ENCODE measurements at places on chromosomes 12 and 14.

DNA sequence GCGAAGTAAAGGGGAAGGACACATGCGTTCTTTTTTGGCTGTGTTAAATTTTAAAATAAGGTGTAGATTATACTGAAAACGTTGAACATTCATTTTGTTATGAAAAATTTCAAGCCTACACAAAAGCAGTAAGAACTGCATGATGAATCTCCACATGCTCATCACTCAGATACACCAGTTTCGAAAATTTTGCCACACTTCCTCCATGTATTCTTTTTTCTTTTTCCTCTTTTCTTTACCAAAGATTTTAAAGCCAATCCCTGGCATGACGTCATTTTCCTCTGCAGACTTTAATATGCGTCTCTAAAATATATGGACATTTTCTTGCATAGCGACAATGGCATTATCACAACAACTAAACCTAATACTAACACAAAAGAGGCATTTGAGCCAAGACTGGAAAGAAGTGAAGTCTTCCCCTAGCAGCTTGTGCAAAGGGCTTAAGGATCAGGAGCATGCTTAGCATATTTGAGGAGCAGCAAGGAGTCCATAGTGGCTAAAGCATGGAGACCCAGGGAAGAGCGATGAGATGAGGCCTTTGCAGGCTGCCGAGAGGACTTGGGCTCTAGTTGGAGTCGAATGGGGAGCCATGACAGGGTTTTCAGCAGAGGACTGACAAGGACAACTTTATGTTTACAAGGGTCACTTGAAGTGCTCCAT, 111.9 kb downstream of the ERC1 start:
- H3K4me1 ChIP-seq, result no peaks in the 10 kb centered on the region
- no peak overlapping the region for H3K27ac ChIP-seq
- no peak for DNase-seq
- H3K4me3 ChIP-seq, result no peak overlapping the region
- H3K27me3 ChIP-seq, result no peaks in the 10 kb centered on the region

- no peaks in the 10 kb centered on the region for H3K27me3 ChIP-seq
- H3K4me3 ChIP-seq, result peak overlapping the region; percentile 7
- H3K36me3 ChIP-seq, result no peaks in the 10 kb centered on the region
These were observed 12.5 kb upstream of the INF2 start for GRCh38 chr14:104676694-104677511.

DNA sequence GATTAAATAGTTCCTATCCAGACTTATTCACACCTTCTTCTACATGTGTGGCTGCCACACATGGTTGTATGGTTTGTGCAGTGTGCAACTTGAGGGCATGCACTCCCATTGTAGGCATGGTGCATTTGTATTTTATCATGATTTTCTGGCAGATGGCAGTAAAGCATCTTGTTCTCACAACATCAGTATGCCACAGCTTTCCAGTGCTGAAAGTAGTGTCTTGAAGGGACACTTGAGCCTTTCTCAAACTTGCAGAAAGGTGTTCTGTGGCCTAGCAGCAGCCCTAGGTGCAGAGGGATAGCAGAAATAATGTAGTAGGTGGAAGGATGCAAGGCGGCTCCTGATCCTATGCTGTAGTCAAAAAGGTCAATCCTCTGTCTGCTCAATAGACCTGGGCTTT, 72.9 kb downstream of the LMNTD1 start:
- H3K36me3 ChIP-seq, result no peaks in the 10 kb centered on the region
- no peak overlapping the region for H3K4me3 ChIP-seq
- no peak overlapping the region for H3K27ac ChIP-seq
- DNase-seq, result no peak
- H3K4me1 ChIP-seq, result no peaks in the 10 kb centered on the region

GRCh38 chr14:59918824-59919569, 947 bp upstream of the LRRC9 start:
- H3K27me3 ChIP-seq, result peaks cover 48% of the 10 kb centered on the region
- H3K36me3 ChIP-seq, result no peaks in the 10 kb centered on the region
- peak overlapping the region; percentile 45 for H3K4me3 ChIP-seq

DNA sequence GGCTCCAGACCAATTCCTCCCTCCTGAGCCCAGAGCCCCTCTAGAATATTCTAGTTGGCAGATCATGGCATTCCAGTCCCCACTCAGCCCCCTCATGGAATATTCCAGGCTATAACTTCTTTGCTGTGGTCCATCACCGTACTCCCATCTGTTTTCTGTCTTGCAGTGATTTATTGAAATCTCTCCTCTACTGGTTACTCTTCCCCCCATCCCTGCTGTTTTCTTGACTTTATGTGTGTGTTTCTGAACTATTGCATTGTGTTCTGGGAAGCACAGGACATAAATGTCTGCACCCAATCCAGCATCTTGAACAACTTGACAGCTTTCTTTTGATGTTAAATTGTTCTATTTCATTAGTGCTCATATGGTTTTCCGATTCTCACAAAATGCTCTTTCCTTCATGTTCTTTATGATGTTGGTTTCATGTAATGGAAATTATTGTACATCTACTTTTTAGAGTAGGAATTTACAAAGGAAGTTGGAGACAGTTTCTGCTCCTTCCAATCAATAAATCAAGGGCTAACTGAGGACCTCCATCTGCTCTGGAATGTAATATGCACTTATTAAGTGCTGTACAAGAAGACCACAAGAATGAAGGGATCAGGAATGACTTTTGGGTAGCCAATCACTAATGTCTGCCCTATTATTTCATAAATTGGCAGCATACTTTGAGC, 26.3 kb downstream of the PDE6H start:
- H3K27ac ChIP-seq, result no peak overlapping the region
- no peak overlapping the region for H3K4me3 ChIP-seq
- no peaks in the 10 kb centered on the region for H3K36me3 ChIP-seq
- H3K4me1 ChIP-seq, result peaks cover 15% of the 10 kb centered on the region

DNA sequence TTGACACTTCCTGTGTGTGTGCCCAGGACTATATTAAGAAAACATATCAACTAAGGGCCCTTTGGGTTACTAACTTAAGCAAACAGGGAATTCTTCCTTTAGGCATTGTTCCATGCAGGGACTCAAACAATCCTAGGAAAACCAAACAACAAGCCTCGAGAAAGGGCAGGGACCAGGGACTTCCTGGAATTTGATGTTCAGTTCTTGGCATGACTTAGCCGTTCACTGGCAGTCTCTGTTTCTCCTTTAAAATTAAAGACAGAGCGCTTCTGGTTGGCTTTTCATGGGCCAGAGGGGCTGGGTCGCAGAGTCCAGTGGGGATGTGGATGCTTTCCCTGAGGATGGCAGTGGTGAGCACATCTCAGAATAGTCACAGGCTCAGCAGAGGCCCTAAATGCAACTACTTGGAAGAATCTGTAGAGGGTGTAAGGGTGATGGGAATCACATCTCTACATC, 35.2 kb downstream of the RNFT2 start:
- no peak for DNase-seq
- H3K27ac ChIP-seq, result no peak overlapping the region
- H3K27me3 ChIP-seq, result no peaks in the 10 kb centered on the region
- peaks cover 5% of the 10 kb centered on the region for H3K4me1 ChIP-seq
- no peak overlapping the region for H3K4me3 ChIP-seq

DNA sequence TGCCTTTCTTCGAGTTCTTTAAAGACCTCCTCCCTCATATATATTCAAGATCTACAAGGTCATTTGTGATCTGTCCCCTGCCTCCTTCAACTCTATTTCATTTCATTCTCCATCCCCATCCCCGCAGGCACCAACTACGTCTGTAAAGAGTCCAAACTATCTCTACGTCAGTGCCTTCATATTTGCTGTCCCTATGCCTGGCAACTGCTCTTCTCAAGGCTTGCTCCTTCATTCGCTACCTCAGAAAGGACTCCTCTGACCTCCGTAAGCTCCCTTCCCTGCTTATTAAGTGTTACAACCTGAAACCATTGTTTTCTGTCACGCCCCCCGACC, 650 bp downstream of the LLPH start:
- H3K36me3 ChIP-seq, result no peaks in the 10 kb centered on the region
- peak overlapping the region; percentile 87 for H3K4me3 ChIP-seq
- peak overlapping the region; percentile 27 for H3K27ac ChIP-seq

DNA sequence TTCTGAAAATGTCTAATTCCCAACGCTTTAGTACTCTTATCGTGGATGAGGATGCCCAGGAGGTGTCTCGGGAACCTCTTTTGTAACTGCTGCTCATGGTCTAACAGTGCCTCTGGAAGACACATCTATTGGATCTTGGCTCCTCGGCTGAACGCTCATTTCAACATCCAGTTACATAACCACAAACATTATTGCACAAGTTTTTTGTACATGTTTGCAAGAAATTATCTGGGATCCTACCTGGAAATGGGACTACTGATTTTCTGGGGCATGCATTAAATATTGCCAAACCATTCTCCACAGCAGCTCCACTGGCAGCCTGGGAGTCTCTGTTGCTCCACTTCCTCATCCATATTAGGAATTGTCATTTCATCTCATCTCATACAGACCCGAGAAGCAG, 117.5 kb upstream of the EVL start:
- DNase-seq, result no peak
- H3K4me1 ChIP-seq, result peaks cover 5% of the 10 kb centered on the region
- H3K27me3 ChIP-seq, result peaks cover 13% of the 10 kb centered on the region
- no peak overlapping the region for H3K27ac ChIP-seq

DNA sequence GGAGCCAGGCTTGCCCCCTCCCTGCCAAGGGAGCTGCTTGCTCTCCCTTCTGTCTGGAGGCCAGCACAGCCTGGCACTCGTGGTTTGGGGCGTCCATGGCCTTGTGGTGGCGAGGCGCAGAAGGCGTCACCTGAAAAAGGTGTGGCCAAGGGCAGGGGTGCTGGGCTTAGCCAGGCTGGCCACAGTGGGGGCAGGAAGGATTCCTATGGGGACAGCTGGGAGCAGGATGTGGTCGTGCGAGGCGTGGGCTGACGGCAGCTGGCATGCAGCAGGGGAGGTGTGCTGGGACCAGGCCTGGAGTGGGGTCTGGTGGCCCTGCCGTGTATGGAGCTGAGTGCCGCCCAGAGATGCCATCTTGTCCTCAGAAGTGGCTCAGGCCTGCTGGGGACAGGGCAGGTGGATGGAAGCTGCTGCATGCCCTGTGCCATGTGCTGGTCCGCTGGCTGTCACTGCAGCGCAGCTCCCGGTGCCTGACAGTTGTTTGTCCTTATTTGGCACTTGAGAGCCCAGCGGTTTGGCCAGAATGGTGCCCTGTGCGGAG, 30.0 kb downstream of the SH2B3 start:
- peak overlapping the region; percentile 75 for H3K27ac ChIP-seq
- peaks cover 100% of the 10 kb centered on the region for H3K4me1 ChIP-seq
- H3K36me3 ChIP-seq, result no peaks in the 10 kb centered on the region
- no peak overlapping the region for H3K4me3 ChIP-seq
- H3K27me3 ChIP-seq, result no peaks in the 10 kb centered on the region
- DNase-seq, result no peak

DNA sequence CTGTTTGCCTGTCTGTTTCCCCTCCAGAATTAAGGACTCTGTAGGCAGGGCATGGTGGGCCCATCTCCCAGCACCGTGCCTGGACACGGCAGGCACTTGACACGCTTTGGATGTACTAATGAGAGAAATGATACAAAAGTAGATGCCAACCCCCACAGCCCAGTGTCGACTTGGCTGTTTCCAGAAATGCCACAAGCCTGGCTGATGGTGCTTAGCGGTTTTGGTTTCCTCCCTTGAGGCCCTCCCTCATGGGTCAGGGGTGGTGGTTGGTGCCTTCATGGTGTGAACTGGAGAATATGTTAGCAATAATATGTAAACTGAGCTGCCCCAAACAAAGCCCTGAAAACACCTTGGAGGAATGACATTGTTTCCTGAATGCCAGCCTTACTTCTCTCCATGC, 55.5 kb upstream of the ESRRB start:
- H3K4me3 ChIP-seq, result no peak overlapping the region
- no peaks in the 10 kb centered on the region for H3K4me1 ChIP-seq
- no peak for DNase-seq
- no peak overlapping the region for H3K27ac ChIP-seq
- H3K27me3 ChIP-seq, result no peaks in the 10 kb centered on the region
- H3K36me3 ChIP-seq, result no peaks in the 10 kb centered on the region

DNA sequence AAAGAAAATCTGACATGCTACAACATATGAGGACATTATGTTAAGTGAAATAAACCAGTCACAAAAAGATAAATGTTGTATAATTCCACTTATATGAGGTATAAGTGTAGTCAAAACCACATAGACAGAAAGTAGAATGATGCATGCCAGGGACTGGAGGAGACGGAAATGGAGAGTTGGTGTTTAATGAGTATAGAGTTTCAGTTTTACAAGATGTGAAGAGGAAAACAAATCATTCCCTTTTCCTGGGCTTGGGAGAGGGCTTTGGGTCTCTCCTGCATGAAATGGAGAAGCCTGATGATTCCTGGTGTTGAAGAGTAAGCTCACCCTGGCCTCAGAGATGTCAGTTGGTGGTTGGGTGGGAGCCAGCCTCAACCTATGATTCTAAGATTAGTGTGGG, 158.4 kb upstream of the PLXNC1 start:
- DNase-seq, result no peak
- H3K27me3 ChIP-seq, result no peaks in the 10 kb centered on the region
- no peaks in the 10 kb centered on the region for H3K36me3 ChIP-seq
- H3K4me3 ChIP-seq, result no peak overlapping the region
- H3K27ac ChIP-seq, result no peak overlapping the region
- H3K4me1 ChIP-seq, result peaks cover 22% of the 10 kb centered on the region

DNA sequence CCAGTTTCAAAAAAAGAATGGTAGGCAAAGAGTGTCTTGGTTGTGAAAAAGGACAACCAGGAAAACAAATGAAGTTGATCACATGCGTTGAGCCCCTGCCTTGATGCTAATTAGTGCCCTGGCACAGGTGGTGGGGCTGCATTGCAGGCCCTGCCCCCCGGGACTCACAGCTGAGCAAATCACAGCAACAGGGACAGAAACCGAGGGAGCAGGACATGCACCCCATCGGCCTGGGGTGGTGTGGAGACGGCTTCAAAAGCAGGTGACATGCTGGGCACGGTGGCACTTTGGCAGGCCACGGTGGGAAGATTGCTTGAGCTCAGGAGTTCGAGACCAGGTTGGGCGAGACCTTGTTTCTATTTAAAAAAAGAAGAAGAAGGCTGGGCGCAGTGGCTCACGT, 1.1 kb upstream of the PAPLN start:
- H3K4me3 ChIP-seq, result no peak overlapping the region
- no peaks in the 10 kb centered on the region for H3K36me3 ChIP-seq
- no peak overlapping the region for H3K27ac ChIP-seq
- no peak for DNase-seq
- peaks cover 5% of the 10 kb centered on the region for H3K4me1 ChIP-seq

DNA sequence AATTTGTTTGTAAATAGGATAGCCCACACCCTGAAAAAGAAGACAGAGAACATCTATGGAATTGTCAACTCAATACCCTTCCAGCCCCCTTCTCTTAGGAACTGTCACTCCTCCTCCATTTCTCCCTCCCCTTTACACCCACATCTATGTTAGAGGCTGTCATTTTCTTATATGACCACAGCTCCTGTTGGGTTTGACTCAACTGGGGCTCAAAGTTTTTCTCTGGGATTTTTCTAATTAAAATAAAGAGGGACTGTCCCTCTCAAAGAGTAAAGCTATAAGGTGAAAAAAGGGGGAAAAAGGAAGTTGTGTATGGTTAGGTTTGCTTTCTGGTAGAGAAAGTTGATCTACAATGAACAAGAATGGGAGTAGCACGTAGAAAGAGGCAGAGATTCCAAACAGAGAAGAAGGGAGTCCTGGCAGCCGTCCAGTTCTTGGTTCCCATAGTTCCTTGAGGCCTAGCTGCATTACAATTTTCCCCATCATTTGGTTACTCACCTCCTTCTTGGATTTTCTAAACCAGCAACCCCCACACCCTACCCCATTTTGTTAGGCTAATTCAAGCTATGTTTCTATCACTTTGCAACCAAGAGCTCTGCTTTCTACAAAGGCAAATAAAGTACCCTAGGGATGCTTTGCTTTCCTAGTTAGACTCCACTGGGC, 44.3 kb upstream of the STK38L start:
- H3K36me3 ChIP-seq, result no peaks in the 10 kb centered on the region
- no peak for DNase-seq
- H3K4me3 ChIP-seq, result no peak overlapping the region
- no peaks in the 10 kb centered on the region for H3K27me3 ChIP-seq
- H3K4me1 ChIP-seq, result peaks cover 14% of the 10 kb centered on the region
